ENCODE measurements at places on chromosomes 5 and 9.

GRCh38 chr5:1779782-1780613, 19.6 kb downstream of the MRPL36 start:
- DNase-seq = no peak

- DNase-seq = no peak
These were observed 96.7 kb upstream of the SEMA6A start for GRCh38 chr5:116671211-116671736.

DNA sequence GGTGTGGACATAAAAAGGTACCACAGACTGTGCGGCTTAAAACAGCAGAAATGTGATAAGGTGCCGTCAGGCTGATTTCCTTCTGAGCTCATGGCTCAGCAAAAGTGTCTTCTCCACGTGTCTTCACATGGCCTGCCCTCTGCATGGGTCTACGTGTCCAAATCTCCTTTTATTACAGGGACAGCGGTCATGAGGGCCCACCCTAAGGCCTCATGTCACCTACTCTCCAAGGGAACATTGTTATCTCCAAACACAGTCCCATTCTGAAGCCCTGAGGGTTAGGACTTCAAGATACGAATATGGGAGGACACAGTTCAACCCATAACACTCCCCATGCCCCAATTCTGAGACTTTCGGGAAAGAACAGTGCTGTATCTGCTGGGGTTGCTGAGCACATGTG, 35.2 kb downstream of the COL23A1 start:
- no peak for DNase-seq

DNA sequence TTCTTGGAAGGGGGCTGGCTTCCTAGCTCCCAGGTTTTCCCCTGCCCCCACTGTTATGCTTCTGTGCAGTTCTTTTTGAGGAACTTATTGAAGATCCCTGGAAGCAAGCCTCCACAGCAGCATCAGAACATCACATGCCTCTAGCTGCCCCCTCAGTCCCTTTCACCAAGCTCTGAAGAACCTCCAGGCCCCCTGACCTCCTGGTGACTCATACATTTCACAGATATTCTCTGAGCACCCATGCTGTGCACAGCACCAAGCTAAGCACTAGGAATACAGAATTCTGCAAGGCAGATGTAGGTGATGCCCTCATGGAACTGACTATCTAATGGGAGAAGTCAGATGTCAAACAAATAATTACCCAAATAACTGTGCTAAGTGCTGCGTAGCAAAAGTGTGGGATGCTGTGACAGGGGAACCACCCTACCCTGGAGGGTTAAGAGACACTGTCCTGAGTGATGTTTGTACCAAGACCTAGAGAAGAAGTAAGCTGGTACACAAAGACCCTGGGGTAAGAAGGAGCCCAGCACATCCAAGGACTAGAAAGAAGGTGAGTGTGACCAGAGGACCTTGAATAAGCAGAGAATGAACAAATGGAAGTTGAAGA, 213.7 kb upstream of the NR4A3 start:
- DNase-seq = no peak

DNA sequence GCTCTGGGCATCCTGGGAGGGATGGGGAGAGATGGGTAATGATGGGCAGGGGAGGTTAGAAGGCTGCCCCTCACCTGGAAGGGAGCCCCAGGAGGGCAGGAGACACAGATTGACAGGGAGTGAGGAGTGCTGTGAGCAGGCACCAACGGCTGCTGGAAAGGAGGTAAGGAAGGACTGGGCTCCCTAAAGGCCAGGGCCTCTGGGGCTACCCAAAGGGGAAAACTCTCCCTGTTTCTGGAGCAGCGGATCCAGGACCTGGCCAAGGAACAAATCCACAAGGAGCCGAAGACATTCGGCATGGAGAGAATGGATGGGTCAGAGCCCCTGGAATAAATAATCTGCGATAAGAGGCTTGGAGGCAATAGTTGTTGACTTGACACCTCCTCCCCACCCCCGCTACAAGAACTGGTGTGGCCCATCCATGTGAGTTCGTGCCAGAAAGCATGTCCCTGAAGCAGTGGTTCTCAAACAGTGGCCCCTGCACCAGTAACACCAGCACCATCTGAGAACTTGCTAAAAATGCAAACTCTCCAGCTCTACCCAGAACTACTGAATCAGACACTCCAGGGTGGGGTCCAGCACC, 208.3 kb downstream of the GABBR2 start:
- DNase-seq = no peak

- no peak for DNase-seq
These were observed 428.6 kb downstream of the PSAT1 start for GRCh38 chr9:78725503-78725902.

DNA sequence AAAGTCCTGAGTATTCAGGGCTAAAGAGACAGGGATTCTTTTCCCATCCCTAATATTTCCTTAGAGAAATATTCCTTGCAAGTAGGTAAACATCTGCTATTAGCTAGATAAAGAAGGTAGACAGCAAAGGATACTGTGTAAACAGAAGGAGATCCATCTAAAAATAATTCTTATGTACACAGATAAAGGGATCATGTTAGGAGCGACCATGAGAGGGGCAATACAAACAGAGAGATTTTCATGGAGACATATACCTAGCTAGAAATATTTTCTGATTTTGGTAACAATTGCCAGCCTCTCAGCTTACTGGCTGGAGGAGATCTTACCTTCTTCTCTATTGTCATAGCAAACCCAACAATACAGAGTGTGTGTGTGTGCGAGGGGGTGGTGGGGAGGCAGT, 184.6 kb upstream of the DMAC1 start:
- DNase-seq = no peak

- DNase-seq = no peak
These were observed 138.9 kb upstream of the MSX2 start for GRCh38 chr5:174585472-174585871.

DNA sequence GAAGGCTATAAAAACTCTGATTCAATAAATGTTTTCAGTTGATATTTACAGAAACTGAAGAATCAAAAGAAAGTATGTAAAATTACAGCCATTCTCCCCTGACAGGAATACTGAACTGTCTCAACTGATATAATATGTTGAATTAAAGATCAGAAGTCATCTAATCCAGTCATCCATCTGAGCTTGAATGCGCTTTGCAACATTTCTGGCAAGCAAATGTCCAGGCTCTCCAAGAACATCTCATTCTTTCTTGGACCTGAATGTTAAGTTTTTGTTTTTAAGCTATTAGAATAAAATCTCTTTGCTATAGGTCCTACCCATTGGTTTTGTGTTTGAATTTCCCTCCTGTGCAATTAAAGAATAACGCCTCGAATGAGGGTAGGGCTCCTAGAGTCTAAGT, 120.5 kb downstream of the MPDZ start:
- DNase-seq = no peak

- DNase-seq = no peak
These were observed 58.3 kb upstream of the ADAMTS2 start for GRCh38 chr5:179403426-179404147.

GRCh38 chr5:154528005-154528594, 50.1 kb upstream of the HAND1 start:
- no peak for DNase-seq

GRCh38 chr5:34608859-34609648, 47.1 kb upstream of the RAI14 start:
- no peak for DNase-seq
